ENCODE measurements at places on chromosomes 1 and 21.

- no peak for DNase-seq
Measured at GRCh38 chr1:87197156-87197555, 131.5 kb upstream of the LMO4 start.

GRCh38 chr1:178941849-178942248, 71.0 kb upstream of the ANGPTL1 start:
- no peak for DNase-seq

GRCh38 chr1:210709701-210710100, 381.0 kb downstream of the HHAT start:
- DNase-seq = no peak

DNA sequence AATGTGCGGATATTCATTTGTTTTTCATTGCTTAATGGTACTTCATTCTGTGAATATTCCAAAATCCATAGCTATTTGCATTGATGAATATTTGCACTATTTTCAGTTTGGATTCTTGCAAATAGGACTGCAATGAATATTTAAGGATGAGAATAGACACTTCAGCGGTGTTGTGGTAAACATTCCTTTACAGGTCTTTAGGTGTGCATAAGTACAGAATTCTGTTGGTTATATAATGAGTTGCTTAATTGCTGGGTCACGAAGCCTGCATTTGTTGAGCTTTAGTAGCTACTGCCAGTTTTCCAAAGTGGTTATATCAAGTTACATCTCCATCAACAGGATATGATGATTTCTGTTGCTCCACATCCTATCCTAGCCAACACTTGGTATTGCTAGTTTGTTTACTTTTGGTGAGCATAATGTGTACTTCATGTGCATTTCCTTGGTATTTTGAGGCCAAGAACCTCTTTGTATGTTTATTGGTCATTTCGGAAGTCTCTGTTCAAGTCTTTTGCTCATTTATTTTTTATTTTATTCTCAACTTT, 64.2 kb upstream of the CYYR1 start:
- DNase-seq = no peak

Measured in NCI-H460 (cell line).